ENCODE measurements at places on chromosomes 5 and 9.

DNA sequence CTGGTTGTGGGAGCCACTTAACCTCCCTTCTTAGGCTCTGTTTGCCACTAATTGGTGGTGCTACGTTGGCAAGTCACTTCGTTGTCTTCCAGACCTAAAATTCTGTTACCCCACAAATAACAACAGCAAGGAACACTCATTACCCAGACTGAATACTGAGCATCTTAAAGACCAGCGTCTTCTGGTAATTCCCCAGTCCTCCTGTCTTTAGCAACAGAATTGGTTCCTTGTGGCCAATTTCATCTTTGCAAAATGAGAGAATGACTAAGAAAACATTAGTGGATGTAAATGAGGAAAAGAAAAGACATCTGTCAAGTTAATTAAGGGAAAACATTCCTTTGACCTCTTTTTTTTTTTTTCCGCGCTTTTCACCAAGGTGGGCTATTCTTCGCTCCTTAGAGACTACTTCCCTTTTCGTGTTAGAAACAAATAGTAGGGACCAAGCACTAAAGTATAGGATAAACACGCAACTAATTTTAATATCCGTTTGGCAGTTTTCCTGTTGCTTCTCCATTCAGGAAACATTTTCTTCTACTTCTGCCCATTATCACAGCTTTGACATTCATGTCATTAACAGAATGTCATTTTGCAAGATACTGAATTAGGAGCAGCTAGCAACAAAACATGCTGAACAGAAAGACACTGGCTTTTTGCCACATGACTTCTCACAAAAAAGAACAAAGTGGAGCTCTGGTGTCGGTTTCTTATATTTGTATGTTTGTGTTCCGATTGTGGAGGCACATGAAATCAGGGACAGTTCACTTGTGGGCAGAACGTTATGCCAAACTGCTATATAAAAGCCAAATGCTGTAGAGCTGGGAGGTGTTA lies 154.2 kb downstream of the CD180 start:
- DNase-seq = no peak

- DNase-seq = no peak
Observed at GRCh38 chr5:173056783-173057061, 570 bp downstream of the CREBRF start.

- no peak for DNase-seq
Observed at GRCh38 chr5:148834689-148835088, 8.3 kb downstream of the ADRB2 start.

- DNase-seq = no peak
Observed at GRCh38 chr5:150298701-150299451, 3.8 kb downstream of the ARSI start.

GRCh38 chr9:126813072-126813471 lies 8.2 kb downstream of the ZBTB43 start:
- no peak for DNase-seq

GRCh38 chr9:136169495-136169894 lies 35.4 kb downstream of the LHX3 start:
- no peak for DNase-seq

DNA sequence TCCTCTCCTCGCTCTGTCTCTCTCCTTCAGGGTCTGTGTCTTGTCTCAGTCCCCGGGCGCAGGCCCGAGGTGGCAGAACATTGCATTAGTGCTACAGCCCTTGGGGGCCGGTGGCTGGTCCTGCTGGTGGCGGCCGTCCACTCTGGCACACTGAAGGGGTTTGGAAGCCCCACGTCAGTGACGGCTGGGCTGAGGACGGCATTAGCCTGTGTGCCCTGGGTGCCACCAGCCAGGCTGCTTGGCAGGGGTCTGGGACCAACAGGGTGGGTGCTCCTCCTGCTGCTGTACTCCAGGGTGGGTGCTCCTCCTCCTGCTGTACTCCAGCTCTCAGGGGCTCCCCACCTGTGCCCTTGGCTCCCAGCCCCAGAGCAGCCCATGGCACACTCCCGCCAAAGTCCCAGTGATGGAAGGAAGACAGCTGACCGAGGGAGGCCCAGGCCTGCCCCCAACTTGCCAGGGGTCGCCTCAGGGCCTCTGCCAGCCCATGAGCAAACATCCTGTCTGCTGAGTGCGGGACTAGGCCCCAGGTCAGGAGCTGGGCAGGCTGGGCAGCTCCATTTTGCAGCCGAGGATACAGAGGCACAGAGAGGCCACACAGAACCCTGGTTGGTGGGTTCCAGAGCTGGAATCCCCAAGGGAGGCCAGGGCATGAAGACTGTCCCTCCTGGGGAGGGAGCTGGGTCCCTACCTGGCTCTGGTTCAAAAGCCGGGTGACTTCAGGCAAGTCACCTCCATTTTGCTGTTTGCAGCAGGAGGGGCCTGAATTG lies 27.3 kb downstream of the SARDH start:
- DNase-seq = peak; percentile 20

DNA sequence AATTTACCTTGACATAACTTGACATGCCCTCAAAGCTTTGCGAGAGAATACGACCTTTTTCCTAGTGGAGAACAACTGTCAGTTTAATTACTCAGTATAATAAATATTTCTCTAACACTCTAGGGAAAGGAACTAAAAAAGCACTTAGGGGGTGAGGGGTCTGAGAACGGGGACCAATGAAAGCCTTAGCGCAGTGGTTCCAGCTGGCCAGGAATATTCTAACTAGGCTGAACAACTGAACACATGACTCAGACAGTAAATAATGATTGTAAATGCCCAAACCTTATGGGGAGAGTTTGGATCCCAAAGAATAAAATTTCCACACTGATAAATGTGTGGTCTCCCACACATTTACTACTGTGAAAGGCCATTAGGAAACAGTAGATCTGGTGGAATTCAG lies 14.9 kb downstream of the MYO10 start:
- no peak for DNase-seq

Data from activated T-cell treated with anti-CD3 and anti-CD28 coated beads, Interleukin-2, amount 50 U/mL, for 1 hour (primary cell).